ENCODE measurements at places on chromosomes 5 and 9.

DNA sequence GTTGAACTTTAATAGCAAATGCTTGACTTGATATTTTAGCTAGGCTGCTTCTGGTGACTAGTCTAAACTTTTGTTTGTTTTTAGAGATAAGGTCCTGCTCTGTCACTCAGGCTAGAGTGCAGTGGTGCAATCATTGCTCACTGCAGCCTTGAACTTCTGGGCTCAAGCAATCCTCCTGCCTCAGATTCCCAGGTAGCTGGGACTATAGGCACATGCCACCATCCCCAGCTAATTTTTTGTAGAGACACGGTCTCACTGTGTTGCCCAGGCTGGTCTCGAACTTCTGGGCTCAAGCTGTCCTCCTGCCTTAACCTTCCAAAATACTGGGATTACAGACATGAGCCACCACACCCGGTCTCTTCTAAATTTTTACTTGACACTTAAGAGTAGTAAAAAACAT lies 20.7 kb downstream of the CDC37L1 start:
- DNase-seq: no peak

DNA sequence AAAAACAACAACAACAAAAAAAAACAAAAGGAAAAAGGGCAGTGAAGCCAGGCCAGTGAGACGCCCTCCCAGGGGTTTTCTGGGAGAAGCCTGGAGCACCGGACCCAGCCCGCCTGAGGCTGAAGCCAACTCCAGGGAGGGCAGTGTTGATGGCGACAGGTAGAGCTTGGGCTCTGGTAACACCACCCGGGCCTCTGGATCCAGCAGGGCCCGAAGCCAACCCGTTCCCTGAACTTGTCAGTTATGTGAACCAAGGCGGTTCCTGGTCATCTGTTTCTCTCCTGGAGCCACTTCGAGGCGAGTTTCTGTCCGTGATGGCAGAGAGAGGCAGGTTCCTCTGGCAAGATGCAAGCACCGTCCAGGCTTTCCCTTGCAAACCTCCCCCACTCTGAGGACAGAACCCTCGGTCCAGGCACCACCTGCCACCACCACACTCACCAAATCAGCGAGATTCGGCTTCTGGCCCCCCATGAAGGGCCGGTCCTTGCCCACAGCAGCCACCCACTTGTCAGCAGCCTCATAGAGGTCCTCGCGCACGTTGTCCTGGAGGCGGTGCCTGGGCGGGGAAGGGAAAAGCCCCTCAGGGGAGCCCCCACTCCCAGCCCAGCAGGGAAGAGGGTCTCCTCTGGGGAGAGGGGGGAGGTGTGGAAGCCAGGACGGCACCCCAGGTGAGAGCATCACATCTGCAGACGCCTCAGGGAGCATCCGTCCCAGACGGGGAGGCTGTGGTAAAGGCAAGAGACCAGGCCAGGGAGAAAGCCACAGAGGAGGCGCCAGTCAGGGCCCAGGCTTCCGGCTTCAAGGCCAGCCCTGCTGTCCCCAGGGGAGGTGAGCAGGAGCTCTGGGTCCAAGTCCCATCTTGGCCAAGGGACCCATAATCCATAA lies 5.4 kb downstream of the PTGES2 start:
- DNase-seq: no peak

DNA sequence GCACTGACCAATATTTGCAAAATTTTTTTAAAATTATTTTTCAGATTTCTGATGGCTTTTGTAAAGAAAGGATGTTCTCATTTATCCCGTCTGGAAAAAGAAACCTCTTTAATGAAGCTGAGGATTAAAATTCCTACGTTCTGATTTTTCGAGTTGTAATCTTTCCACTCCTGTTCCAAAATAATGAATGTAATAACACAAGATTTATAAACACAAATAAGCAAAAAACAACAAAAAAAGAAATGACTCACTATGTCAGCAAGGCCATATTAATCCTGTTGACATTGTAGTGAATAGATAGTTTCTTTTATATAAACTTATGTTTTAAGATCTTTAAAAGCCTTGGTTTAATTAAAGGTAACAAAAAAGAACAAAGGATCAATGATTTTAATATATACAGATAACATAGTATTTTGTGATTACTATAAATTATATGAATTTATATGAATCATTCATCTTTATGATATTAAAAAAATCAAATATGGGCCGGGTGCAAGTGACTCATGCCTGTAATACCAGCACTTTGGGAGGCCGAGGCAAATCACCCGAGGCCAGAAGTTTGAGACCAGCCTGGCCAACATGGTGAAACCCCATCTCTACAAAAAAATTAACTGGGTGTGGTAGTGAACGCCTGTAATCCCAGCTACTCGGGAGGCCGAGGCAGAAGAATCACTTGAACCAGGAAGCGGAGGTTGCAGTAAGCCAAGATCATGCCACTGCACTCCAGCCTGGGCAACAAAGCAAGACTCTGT lies 336.6 kb upstream of the DAB2 start:
- no peak for DNase-seq

DNA sequence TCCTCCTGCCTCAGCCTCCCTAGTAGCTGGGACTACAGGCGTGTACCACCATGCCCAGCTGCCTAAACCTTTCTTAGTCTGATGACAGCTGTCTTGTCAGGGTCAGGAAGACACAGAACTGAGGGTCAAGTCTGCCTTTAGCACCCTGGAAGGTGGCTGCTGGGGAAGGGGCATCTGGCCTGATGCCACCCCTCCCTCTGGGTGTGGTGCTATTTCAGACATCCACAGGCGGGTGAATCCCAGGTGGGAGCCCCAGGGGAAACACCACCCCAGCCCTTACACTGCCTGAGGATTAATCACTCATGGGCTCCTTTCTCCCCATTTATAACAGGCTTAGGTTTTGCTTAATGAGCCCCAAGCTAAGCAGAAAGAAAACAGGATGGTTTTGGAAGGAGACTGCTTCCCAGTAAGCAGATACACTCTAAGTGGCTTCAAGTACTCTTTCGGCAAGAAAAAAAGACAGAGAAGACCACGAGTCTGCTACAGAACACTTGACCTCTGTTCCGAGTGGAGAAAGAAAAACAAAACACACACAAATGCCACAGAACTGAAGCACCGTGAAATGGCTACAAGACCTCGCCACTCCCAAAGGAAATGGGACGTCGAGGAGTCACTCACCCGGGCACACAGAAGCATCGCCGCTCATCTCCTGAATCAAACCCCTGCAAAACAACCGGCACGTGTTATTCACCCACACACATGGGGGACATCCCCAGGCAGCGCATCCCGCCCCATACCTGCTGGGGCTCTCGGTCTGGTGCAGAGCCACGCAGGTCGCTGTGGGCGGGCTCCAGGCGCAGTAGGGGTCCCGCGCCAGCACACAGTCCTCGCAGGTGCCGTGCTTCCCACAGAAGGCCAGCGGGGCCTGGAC lies 62.4 kb downstream of the SECISBP2 start:
- DNase-seq: no peak

- no peak for DNase-seq
Measured at GRCh38 chr9:137411260-137411644, 11.7 kb downstream of the EXD3 start.

- no peak for DNase-seq
Measured at GRCh38 chr5:68193481-68194036, 22.0 kb upstream of the PIK3R1 start.

GRCh38 chr5:138981131-138981530 lies 106.0 kb upstream of the LRRTM2 start:
- peak; percentile 44 for DNase-seq

DNA sequence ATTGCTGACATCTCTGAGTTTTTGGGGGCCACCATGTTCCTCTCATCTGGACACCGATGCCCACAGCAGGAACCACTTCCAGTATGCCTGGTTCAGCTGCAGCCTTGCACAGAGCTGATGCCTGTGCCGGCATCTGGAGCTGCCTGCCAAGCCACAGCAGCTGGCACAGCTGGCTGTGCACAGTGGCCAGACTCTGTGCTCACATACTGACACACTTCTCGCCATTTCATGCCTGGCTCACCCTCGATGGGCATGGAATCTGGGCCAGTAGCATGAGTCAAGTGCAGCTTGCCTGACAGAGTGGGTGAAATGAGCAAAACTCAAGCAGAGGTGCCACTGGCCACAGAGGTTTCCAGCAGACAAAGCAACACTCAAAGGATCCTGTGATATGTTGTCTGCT lies 863.4 kb downstream of the DNAH5 start:
- no peak for DNase-seq

DNA sequence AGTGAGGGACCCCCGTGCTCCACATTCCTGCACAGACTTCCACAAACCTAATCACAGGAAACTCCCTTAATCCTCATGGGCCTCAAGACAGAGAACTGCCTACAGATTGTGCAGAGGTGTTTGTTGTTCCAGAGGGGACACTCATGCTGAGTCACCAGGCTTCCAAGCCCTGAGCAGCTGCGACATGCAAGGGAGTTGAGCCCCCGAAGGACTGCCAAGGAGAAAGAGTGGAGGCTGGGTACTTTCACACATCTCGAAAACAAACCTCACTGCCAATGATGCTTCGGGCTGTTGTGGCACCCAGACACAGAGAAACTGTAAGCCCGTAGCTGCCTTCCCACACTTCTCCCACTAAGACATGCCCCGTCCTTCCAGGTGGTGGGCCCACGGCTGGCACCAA lies 480.8 kb downstream of the CDH12 start:
- no peak for DNase-seq

DNA sequence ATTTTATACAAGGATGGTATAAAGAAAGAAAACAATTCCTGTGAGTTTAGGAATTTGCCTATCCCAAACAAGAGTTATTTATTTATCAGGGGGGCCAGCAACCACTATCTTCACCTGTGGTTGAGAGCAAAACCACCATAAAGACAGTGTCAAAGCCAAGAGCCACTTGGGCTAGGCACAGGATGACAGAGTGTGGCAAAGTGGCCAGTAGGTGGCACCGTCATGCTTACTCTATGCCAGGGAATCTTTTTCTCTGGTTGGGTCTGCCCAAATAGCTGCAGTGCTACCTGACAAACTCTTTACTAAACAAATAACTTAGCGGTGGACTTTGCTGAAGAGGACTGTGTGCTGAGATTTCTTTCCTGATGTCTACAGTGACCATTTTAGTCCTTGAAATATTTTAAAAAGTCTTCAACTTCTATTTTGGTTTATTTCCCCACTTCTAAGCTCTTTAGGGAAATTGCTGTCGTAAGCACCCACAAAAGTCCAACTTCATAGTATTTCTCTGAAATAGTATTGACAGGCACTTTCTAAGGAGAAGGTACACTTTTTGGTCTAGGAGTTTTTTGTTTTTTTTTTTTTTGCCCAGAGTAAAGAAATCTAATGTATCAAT lies 285.0 kb downstream of the RFX3 start:
- DNase-seq: peak; percentile 42

DNA sequence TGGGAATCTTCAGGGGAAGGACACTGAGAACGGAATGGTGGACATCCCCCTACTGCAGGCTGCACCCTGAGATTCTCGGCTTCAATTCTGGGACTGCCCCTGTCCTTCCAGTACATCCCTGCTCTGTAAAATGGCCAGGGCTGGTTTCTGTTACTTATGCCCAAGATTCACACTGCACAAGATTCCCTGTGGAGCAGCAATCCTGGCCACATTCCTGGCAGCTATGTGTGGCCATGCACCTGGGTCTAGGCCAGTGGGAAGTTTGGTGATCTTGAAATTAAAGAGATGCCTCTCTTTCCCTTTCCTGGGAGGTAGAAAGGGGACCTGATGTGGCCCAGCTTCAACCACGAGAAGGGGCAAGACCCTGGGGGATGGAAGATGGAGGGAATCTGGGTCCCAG lies 27.6 kb downstream of the WHRN start:
- DNase-seq: no peak

DNA sequence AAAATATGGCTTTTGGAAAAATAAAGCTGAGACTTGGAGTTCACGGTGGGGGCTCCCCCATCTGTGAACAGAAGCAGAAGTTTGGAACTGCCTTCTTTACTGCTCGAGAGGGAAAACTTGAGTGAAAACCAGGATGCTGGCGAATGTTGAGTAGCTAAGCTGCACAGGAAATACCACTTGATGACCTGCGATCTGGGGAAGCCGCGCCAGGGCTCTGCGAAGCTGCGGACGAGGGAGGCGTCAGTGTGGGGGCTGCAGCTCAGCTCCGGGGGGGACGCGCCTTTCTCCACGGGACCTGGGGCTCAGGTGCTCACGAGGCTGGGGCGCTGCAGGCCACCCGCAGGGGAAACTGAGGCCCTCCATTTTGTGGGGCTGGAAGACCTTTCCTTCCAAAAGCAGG lies 62.3 kb downstream of the TENT4A start:
- DNase-seq: no peak

DNA sequence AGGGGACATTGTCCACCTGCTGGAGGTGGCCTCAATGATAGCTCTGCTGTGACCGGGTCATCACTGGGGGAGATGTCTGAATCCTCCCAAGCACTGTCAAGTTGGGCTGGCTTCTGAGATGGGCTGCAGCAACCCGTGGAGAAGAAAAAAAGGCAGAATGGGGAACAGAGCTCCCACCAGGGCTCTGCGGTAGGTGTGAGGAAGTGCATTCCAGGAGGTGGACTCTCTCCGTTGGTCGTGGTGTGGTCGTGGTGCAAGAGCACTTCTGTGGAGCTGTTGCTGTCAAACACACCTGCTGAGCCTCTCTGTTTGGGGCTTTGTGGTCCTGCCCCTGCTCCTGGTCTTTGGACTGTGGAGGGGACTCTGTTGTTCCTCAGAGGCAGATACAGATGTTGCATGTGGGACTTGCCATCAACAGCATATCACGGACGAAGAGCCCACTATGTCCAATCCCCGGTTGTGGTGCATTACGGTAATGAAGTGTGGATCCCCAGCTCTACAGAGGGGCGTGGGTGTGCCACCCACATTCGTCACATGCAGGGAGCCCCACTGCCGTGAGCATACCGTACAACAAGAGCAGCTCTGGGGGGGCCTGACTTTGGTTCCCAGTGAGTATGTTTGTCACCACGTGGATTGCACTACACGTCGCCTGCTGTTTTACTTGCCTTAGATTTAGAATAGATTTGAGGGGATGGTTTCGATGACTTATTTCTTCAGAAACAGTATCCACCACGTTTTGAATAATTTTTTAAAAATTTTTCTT lies 36.0 kb upstream of the PITX1 start:
- DNase-seq: no peak

DNA sequence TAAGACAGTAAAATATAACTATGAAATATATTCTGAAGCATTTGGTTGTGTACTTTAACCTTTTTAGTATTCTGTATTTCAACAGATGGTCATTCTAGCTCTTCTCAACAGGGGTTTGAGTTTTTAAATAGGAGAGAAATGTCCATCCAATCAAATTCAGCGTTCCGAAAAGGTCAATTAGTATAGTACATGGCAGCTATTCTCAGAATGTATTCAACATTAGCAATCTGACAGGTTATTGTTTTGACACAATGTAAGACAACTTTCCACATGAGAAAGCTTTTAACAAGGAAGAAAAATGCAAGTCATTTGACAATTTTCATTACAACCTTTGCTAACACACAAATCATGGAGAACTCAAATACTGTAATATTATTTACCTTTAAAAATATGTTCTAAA lies 996.3 kb upstream of the CDH10 start:
- DNase-seq: no peak

DNA sequence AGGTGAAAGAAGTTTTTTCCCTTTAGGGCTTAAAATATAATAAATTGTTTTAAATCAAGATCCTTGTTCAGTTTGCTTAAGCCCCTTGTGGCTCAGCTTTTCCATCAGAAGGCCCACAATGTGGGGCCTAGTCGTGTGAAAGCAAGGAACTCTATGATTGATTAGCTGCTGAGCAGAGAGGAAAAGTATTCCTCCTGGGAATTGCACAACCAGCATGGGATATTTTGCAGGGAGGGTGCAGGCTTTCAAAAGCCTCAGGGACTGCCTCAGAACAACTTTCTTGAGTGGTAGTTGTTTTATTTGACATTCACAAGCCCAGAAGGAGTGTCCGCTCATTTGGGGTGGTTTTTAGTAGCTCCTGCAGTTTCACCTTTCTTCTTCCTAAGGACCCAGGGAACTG lies 19.8 kb downstream of the TTC23L start:
- DNase-seq: no peak
